Fibroblast of the aortic adventitia (primary cell): ENCODE measurements at places on chromosomes 16 and 17. TPM values are rescaled to one million over a fixed set of nuclear protein-coding genes. Genes with fewer than 3 reads are reported as not detected.

Gene ZFHX3
- 4.8 and 8.1 TPM in 2 replicates for total RNA-seq

Gene SDR42E1
- under 0.01 and 0.08 TPM in 2 replicates for total RNA-seq

DNA sequence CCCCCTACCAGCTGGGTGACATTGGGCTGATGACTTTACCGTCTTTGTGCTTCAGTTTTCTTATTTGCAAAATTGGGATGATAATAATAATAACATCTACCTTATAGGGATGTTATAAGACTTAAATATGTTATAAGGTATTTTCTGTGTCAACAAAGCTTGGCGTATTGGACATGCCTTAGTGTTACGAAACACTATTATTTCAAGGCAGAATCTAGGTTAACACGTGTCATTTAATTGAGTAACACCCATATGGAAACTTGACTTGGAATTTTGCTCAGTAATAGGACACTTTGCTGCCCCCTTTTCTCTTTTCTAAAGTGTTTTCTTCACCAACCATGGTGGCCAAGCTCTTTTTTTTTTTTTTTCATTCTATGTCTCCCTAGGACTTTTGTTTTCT lies 294.2 kb upstream of the SALL1 start:
- DNase-seq, result no peak

- peak; percentile 83 for DNase-seq
These were observed 248.8 kb upstream of the ELAC2 start for GRCh38 chr17:13266606-13267005.

GRCh38 chr17:35867574-35867973 lies 1.1 kb downstream of the HEATR9 start:
- no peak for DNase-seq

DNA sequence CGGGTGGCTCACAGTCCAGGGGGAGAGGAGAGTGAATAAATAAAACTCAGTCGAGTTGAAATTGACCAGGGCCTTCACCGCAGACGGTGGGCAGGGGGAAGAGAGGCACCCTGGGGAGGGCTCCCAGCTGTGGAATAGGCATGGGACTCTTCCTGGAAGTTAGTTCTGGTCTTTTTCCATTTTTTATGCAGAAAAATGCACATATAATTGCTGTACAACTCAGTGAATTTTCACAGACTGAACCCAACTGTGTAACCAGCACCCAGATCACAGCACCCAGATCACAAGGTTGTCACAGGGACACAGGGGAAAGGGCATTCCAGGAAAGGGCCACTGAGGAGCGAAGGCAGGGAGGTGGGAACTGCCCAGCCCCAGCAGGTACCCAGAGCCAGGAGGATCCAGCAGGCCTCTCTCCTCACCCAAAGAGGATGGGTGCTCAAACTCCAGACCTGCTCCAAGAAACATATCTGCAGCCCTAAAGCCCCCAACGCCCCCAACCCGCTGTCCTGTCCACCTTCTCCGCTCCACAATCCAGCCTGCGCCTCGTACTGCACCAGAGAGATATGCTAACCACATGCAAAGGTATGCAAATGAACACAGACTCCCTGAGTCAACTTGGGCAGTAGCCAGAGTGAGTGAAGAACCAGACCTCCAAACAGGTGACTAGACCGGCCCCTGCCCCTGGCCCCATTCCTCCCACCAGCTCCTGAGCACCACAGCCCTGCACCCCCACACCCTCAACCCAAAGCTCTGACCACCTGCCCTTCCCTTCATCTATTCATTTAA lies 29.1 kb upstream of the EIF1 start:
- no peak for DNase-seq
